ENCODE measurements at places on chromosomes 5 and 9. TPM values are rescaled to one million over a fixed set of nuclear protein-coding genes. Genes with fewer than 3 reads are reported as not detected.

The FAM53C gene
- 21.5 TPM for total RNA-seq

The FLT4 gene
- 3.9 TPM for total RNA-seq

The FCN2 gene
- not detected for total RNA-seq

The SLCO6A1 gene
- not detected for total RNA-seq

The SH3RF2 gene
- total RNA-seq = 0.30 TPM

The SELENOP gene
- 305 TPM for total RNA-seq

The BAAT gene
- total RNA-seq = 0.40 TPM

GRCh38 chr9:134992755-134993124 is 75.0 kb upstream of the FCN1 start:
- DNase-seq = no peak

DNA sequence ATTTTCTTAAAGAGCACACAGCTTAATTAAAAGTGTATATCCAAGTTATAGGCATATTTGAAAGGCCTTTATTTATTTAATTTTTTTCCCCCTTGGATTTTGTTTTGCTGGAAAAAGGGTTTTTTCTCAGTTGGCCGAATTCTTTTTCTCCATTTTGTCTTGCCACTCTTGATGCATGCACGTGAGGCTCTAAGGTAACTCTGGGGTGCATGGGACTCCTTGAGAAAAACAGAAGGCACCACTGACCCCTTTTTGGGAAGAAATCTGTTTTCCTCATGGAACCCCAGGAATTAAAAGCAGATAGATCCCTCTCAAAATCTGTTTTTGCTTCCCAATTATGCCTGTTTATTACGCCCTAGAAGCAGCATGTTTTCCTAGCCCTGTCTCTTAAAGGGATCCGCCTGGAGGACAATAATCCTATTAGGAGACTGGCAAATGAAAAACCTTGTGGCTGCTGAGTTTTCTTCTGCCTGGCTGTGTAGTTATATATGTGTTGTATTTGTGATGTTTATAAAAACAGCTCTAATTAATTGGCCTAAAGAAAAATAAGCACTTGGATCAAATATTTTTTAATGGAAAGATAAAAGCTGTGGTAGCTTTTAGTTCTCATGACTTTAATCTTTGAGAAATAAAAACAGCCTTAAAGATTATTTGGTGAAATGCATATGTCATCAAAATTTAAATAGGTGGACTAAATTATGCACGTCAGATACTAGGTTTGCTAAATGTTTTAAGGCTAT is 435.1 kb upstream of the CDH9 start:
- DNase-seq = no peak

GRCh38 chr9:113381909-113382411 is 5.2 kb upstream of the HDHD3 start:
- DNase-seq = no peak

- DNase-seq = no peak
Observed at GRCh38 chr9:71120501-71121247, 747 bp downstream of the TRPM3 start.

- DNase-seq = no peak
Observed at GRCh38 chr9:89428901-89429890, 68.7 kb downstream of the SEMA4D start.

DNA sequence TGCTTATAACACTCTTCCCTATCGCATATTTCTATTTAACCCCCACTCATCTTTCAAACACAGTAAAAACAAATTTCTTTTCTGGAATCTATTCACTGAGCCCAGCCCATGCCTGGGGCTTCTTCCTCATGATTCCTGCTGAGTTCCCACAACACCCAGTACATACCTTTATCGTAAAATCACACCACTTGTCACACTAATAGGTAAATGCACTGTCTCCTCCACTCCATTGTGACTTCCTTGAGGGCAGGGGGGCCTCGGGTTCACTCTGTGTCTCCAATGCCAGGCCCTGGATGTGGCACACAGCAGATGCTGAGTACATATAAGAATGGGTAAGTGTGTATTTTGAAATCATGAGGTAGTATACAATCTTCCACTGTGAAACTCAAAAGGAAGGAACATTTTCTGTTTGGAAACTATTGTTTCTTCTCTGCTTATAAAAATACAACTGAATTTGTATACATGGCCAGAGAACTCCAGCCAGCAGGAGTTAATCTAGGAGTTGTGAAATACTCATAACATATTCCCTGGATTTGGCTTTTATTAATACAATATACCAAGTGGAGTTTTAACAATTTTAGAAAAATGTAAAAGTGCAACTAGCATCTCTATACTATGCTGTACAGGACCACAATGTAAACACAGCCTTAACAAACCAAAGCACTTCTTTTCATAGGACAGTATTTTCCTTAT is 7.2 kb downstream of the PLK2 start:
- no peak for DNase-seq

GRCh38 chr5:13566871-13567339 is 377.6 kb downstream of the DNAH5 start:
- no peak for DNase-seq

- DNase-seq = no peak
Observed at GRCh38 chr5:153866176-153866575, 172.5 kb downstream of the FAM114A2 start.

DNA sequence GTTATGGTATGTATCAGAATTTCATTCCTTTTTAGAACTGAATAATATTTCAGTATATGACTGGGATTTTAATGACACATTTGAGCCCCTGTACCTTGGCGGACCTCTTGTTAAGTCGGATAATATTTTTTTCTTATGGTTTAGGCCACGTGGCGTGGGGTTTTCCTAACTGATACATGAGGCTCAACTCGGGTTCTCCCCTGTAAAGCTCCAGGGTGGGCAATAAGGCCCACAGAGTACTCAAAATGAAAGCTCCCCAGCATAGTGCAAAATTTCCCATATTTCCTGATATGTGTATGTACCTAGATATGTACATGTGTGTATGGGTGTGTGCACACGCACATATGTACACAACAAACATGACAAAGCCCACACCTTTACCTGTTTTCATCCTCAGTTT is 24.5 kb downstream of the TICAM2 start:
- DNase-seq = no peak

GRCh38 chr9:9750719-9751118 is 862.1 kb downstream of the PTPRD start:
- no peak for DNase-seq

DNA sequence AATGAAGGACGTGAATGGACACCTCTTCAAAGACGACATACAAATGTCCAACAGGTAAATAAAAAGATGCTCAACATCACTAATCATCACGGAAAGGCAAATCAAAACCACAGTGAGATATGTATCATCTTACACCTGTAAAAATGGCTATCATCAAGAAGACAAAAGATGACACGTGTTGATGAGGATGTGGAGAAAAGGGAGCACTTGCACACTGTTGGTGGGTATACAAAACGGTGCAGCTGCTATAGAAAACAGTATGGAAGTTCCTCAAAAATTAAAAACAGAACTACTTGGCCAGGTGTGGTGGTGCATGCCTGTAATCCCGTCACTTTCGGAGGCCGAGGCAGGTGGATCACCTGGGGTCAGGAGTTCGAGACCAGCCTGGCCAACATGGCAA is 47.9 kb downstream of the STK10 start:
- DNase-seq = no peak

GRCh38 chr5:161183559-161183958 is 331.5 kb upstream of the ATP10B start:
- no peak for DNase-seq

DNA sequence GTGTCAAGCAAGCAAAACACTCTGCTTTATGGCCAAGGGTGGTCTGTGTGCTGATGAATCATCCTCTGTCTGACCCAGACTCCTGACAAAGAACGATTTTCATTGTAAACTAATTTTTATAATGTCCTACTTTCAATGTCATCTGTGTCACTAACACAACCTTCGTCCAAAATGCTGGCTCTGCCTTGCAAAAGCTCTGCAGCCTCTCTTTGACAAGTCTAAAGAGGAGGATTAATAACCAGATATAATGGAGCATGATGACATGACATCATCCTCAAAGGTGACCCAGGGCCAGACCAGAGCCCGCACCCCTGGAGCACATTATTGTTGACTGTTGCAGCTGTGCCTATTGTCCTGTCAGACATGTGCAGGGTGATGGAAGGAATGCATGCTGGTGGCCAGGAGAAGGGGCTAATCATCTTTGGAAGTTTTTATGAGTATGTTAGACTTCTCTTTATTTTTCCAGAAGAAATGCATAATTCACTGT is 589.4 kb downstream of the NR2F1-AS1 start:
- DNase-seq = no peak

GRCh38 chr5:65812648-65813047 is 90.6 kb downstream of the NLN start:
- DNase-seq = no peak

- no peak for DNase-seq
Observed at GRCh38 chr5:42870882-42871418, 59.3 kb upstream of the SELENOP start.

DNA sequence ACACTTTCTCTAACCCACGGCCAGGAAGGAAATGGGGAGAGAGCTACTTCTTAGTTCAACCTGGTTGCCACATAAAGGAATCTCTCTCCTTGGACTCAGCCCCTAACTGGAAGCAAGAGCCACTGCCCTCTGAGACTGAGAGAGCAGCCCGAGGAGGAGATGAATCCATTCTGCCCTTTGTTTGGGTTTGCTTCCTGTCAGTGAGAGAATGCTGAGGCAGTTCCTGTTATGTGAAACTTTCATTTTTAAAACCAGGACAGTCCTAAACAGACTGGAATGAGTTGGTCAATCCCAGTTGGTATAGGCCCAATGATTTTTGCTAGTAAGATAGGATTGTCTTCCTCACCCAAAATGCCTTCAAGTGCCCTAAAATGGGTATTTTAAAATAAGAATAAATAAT is 205.1 kb downstream of the NTRK2 start:
- no peak for DNase-seq

- DNase-seq = no peak
Observed at GRCh38 chr9:109934136-109934856, 154.3 kb downstream of the PALM2AKAP2 start.

DNA sequence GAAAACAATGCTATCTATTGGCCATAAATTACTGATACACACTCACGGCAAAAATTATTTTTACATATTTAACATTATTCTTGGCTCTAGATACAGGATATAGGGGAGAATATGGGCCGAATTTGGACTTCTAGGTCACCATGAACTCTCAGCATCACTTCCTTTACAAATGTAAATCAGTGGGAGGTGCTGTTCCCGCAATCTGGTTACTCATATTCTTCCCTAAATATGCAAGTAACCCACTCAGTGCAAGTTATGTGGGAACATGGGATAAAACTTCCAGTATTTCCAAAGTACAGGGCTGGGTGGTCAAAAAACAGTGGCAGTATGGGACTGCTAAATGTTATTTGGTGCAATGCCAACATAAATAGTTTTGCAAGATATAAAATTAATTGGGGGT is 145.6 kb downstream of the PPP2R2B start:
- DNase-seq = no peak

GRCh38 chr5:168104350-168104749 is 187.1 kb upstream of the WWC1 start:
- peak; percentile 51 for DNase-seq
